Muscle of arm (tissue), 14 donors: ENCODE measurements at places on chromosomes 7 and 10.

GRCh38 chr7:26690135-26690805 lies 174.1 kb downstream of the SKAP2 start:
- DNase-seq, result peak; percentile 89

DNA sequence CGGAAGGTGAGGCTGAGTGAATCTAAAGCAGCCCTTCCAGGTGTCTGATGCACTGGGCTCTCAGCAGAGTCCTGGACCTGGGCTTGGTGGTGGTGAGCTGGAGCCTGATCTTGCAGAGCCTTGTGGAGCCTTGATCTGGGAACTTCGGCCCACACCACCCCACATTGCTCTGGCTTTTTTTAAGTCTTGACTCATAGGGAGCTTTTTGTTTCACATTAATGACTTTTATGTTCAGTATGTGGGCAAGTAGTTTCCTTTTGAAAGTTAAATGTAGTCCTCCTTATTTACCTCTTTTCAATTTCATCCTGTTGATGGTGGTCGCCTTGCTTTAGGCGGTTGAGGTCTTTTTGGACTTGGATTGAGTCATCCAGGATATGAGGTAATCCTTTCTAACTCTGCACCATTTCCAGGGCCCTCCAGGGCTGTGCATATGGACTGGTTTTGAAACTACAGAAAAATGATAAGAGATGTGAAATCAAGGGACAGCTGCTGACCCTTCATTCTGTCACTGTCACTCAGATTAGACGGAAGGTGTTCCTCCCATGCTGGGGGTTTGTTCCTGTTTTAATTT lies 2.9 kb upstream of the NRAP start:
- no peak for DNase-seq

DNA sequence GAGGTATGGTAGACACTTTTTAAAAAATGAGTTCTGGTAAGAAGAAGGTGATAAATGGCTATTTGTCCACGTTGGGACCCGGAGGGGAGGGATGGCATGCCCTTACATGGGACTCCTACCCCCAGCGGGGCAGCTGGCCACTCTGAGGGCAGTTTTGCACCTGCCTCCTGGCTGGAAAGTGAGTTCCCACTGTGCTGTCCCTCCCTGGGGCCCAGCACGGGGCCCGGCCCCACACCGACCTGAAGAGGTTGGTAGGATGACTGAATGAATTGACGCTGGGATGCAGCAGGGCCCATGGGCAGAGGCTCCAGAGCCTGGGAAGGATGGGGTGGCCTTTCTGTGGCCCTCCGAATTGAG lies 601 bp upstream of the AEBP1 start:
- no peak for DNase-seq

- DNase-seq, result no peak
Observed at GRCh38 chr10:59242991-59243390, 66.5 kb downstream of the PHYHIPL start.

DNA sequence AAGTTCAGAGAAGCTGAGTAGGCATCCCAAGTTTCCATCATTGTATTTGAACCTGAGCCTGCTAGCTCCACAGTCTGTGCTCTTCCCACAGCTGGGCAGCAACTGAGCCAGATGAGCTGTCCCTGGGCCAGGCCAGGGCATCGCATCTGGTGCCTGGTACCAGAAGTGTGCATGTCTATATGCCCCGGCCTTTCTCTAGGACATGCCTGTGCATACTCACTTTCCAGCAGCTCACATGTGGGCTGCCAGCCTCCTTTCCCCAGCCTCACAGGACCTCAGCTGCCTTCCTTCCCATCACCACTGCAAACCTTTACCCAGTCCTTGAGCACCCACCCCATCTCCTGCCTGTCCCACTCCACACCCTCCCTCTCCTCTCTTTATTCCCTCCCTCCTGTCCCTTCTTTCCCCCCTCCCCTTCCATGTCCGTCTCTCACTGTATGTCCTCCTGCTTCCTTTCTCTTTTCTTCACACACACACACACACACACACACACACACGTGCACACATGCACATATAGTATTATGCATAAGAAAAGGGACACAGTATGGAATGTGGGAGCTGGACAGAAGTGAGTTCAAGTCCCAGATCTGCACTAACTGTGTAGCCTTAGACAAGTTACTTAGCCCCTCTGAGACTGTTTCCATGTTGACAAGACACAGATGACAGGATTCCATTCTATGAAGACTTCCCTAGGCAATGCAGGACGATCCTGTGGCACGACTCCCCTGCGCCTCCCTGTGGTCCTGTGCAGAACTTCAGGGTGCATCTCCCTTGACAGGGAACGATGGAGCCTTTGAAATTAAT lies 10.9 kb downstream of the CDHR1 start:
- no peak for DNase-seq
